ENCODE measurements at places on chromosomes 12 and 14.

DNA sequence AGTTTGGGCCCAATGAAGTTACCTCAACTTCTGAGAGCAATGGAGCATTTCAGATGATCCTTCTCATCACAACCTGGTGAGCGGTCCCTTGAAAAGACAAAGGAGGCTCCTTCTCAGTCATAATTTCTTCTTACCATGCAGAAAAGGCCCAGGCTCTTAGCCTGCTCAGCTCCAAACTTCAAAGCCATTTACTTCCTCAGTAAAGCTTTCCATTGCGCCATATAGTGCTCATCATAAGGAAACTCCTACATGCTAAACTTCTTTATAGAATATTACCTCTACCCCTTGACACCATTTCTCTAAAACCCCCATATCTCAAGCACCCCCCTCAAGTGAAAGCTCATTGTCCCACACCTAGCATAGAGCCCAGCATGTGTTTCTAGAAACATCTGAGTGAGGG is 127.1 kb downstream of the GTF2A1 start:
- DNase-seq: no peak

DNA sequence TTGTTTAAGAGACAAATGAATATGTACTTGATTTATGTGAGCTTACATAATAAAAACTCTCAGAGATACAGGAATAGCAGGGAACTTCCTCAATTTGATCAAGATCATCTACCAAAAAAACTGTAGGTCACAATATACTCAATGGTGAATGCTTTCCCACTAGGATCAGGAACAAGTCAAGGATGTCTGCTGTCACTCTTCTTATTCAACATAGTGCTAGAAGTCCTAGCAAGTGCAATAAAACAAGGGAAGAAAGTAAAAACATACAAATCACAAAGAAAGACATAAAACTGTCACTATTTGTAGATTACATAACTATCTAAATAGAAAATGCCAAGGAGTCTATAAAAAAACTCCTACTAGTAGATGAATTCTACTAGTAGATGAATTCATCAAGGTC is 41.9 kb upstream of the PAWR start:
- no peak for DNase-seq

- DNase-seq: peak; percentile 94
These were observed 14.3 kb downstream of the FAM181A start for GRCh38 chr14:93941293-93941910.

GRCh38 chr12:27592548-27592947 is 68.5 kb downstream of the PPFIBP1 start:
- peak; percentile 60 for DNase-seq

DNA sequence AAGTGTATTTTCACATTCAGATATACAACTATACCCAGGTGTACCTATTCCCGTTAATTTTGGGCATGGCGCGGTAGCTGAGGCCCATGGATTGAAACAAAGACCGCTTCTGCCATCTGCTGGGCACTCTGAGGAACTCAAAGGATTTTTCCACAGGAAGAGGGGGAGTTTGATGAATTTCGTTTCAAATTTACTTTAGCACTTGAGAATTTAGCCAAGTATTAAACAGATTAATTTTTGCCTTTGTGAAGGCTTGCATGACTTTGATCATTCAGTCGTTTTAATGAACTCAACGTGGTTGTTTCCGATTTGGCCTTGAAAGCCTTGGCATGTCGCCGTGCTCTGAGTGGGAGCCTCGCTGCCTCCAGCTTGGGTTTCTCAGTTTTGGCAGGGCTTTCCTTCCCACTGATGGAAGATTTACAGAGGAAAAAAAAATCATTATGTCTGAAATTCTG is 153.2 kb upstream of the DDHD1 start:
- DNase-seq: peak; percentile 59

DNA sequence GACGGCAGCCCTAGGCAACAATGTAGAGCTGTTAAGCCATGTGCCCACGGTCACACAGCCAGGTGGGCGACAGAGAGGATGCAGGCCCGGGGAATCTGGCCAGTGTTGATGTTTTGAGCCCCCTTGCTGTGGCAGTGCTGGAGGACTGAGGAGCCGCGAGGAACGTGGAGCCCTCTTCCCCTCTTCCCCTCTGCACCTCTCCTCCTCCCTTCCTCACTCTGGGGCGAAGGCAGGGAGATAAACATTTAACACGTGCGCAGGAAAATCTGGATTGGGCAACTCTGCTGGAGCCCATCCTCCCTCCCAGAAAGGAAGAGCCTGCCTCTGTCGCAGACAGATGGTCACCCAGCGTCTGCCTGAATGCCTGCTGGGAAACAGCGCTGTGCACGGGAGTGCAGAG is 376.8 kb downstream of the FUT8 start:
- no peak for DNase-seq

GRCh38 chr12:44863867-44864266 is 12.2 kb downstream of the NELL2 start:
- DNase-seq: no peak

DNA sequence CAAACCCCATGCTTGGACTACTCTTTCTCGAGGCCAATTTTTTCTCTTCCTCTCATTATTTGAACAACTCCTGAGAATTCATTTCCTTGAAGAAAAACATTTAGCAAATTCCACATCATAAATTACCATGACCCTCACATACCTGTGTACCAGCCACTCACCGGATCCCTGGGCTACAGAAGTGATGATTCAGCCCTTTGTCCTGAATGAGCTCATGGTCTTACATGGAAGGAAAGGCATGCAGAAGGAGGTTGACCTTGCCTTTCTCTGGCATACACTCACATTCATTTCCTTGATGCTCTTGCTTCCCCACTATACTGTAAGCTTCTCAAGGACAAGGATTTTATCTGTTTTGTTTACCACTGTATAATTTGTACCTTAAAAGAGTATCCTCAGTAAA is 191.5 kb downstream of the SLC5A8 start:
- peak; percentile 95 for DNase-seq

- DNase-seq: no peak
These were observed 13.8 kb downstream of the CLMN start for GRCh38 chr14:95305940-95306339.

GRCh38 chr12:1220127-1221092 is 229.4 kb downstream of the ERC1 start:
- DNase-seq: no peak

DNA sequence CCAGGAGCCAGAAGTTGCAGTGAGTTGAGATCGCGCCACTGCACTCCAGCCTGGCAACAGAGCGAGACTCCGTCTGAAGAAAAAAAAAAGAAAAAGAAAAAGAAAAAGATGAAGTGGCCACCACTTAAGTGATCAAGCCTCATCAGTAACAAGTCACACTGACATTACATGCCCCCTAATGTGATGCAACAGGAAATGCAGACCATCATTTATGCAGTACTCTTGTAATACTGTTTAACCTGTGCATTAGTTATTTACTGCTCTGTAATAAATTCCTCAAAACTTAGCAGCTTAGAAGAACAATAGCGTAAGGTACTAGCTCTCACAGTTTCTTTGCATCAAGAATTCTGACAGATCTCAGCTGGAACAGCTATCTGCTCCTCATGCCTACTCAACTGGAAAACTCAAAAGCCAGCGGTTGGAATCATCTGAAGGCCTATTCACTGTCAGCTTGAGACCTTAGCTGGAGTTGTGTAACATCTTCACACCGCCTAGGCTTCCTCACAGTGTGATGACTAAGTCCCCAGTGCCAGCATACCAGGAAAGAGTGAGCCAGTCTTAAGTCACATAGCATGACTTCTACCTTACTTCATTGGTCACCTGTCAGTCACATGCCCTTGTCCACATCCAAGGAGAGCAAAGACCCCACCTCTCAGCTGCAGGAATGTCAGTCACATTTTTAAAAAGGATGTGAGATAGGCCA is 31.5 kb downstream of the EPS8 start:
- DNase-seq: peak; percentile 95

GRCh38 chr12:10457760-10458159 is 4.6 kb upstream of the KLRC1 start:
- DNase-seq: no peak

DNA sequence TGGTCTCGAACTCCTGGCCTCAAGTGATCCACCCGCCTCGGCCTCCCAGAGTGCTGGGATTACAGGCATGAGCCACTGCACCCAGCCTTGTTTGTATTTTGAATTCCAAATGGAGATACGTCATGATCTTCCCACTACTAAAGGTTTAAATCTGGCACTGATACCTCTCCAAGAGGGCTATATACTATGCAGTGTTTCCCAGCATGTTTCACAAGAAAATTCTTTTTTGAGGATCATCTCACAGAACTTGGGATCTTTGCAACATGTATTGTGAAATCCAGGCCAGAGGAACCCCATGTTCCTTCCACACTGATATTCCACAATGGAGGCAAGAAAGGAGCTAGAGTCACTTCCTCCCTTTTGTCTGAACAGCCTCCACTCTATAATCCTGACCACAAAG is 112.7 kb downstream of the NT5DC3 start:
- no peak for DNase-seq

- DNase-seq: no peak
These were observed 19.5 kb downstream of the SNW1 start for GRCh38 chr14:77741438-77741837.

GRCh38 chr12:39831587-39832315 is 212.1 kb upstream of the ABCD2 start:
- DNase-seq: no peak

GRCh38 chr12:1994429-1995143 is 9.7 kb downstream of the DCP1B start:
- DNase-seq: no peak

- no peak for DNase-seq
These were observed 160.2 kb downstream of the PPM1H start for GRCh38 chr12:62774794-62775193.

- DNase-seq: no peak
These were observed 53.0 kb downstream of the TBC1D30 start for GRCh38 chr12:64877363-64878004.

DNA sequence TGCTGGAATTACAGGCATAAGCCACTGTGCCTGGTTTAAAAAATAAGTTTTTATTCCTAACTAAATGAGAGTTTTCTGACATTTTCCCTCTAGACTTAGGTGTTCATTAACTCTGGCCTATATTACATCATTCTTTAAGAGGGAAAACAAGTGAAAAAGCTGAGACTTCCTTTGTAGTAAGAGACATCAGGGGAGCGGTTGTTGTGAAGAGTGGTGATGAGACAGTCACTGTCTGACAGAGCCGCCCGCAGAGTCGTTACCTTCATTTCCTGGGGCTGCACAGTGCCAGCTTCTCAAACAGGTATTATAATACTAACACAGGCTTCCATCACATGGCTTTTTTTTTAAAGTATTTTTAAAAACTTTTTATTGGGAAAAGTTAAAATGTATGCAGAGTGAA is 19.7 kb upstream of the TDRD9 start:
- no peak for DNase-seq

DNA sequence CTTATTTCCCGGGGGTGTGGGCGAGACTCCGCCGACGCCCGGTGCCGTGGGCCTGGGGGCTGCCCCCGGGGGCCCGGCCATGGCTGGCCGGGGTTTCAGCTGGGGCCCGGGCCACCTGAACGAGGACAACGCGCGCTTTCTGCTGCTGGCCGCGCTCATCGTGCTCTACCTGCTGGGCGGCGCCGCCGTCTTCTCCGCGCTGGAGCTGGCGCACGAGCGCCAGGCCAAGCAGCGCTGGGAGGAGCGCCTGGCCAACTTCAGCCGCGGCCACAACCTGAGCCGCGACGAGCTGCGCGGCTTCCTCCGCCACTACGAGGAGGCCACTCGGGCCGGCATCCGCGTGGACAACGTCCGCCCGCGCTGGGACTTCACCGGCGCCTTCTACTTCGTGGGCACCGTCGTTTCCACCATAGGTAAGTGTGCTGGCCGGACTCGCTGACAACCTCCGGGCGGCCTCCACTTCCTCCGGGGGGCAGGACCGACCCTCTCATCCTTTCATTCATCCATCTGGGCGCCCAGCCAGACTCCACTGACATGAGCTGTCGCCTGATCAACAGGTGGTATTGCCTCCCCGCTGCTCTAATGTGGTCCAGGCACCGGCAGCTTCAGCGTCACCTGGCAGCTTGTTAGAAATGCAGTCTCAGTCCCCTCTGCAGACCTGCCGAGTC is 467 bp downstream of the KCNK13 start:
- DNase-seq: no peak

GRCh38 chr12:24476310-24476709 is 472.6 kb downstream of the BCAT1 start:
- DNase-seq: no peak

DNA sequence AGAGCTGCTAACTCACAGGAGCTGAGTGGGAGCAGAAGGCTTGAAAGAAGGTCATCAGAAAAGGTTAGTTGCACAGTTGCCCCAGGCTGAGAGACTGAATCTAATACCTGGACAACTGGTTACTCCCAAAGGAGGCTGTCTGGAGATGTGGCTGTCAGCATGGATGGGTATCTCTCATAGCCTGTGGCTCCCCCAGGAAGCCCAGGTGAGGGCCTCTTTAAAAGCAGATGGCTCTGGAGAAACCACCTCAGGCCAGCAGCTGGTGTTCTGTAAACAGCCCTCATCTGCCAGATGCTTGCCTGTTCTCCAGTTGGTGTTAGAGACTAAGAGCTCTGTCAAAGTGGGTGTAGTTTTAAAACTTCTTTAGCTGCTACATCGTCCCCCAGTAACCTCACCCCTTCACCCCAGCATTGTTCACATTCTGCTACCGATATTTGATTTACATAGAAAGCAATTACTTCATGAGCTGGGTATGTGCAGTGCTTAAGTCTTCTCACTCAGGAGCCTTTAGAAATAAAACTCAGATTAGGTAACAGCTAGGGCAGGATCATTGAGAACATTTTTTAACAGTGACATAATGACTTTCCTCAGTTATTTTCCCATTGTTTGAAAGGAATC is 25.8 kb downstream of the DACT1 start:
- DNase-seq: peak; percentile 34

- DNase-seq: no peak
These were observed 2.7 kb downstream of the OTX2 start for GRCh38 chr14:56807386-56808109.

GRCh38 chr12:121079736-121080272 is 40.8 kb upstream of the OASL start:
- DNase-seq: no peak

DNA sequence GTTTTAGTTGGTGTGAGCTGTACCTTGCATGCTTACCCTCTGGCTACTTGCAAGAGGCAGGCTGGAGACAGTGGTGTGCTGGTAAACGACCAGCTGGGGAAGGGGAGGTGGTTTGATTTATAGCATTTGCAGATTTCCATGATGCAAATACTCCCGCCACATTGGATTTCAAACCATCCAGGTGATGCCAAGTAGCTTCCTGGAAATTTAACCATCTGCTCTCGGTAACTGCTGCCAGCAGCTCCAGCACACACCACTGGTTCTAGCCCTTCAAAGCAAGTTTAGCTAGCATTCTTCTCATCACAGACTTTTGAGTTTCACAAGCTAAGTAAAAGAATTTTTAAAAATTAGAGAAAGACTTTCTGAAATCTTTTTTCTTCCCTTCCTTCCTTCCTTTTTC is 104.5 kb upstream of the AMIGO2 start:
- DNase-seq: no peak

- DNase-seq: no peak
These were observed 15.5 kb downstream of the COX14 start for GRCh38 chr12:50127546-50127945.

GRCh38 chr14:76856769-76857168 is 30.6 kb downstream of the LRRC74A start:
- DNase-seq: no peak

- no peak for DNase-seq
These were observed 705.2 kb downstream of the LRFN5 start for GRCh38 chr14:42311876-42312275.

All from ELR (cell line).